ENCODE measurements at places on chromosomes 3 and 15.

- DNase-seq: no peak
Measured at GRCh38 chr3:158762701-158763100, 30.4 kb upstream of the RARRES1 start.

GRCh38 chr3:175421902-175422301, 562.8 kb downstream of the NAALADL2 start:
- no peak for DNase-seq

DNA sequence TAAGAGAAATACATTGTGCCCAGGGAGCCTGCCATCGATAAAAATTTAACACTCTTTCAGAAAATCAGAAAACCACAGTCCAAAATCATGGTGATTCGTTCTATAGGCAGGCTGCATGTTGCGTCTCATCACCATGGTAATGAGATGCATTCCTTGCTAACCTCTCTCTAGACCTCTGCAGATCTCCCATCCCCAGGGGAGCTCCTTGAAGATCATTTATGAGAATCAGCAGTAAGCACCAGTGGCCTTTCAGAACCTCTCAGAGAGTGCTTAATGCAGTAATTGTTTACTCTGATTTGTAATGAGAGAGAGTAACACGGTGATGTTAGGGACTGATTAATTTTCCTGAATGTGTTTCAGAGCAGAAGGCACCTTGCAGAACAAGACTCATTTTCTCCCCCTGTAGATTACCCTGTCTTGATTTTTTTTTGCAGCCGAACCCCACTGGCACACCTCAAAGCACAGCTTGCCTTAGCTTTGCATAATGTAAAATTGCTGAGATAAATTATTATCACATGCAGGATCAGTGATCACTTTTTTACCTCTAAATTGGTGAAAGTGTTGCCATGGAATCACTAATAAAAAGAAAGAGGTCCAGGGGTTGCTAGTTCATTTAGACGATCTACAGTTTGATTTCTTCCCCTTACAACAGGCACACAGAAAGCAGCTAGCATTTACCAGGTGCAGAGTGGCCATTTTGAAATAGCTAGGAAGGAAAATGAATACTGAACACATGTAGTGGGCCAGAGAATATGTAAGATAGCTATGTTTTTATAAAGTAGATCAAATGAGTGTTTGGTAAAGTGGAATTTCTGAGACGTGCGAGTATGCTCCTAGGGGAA, 98.9 kb upstream of the CHL1 start:
- no peak for DNase-seq

- DNase-seq: no peak
Measured at GRCh38 chr3:72270072-72270681, 485.2 kb upstream of the PROK2 start.

DNA sequence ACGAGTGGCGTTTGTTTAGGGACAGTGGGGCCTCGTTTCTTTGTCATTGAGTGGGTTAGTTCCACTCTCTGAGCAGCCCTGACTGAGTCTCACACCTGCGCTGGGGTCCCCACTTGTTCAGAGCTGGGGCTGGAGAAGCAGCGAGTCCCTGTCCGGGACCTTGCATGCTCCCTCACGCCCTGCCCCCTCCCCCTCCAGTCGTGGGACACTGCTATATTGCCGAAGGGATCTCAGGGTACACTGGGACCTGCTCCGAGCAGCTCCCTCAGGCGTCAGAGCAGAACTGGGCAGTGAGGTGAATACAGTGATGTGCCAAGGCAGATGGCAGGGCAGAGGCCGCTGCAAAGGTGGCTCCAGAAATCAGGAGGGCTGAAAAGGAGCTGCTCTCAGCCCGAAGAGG, 59.9 kb upstream of the KLF13 start:
- DNase-seq: no peak

DNA sequence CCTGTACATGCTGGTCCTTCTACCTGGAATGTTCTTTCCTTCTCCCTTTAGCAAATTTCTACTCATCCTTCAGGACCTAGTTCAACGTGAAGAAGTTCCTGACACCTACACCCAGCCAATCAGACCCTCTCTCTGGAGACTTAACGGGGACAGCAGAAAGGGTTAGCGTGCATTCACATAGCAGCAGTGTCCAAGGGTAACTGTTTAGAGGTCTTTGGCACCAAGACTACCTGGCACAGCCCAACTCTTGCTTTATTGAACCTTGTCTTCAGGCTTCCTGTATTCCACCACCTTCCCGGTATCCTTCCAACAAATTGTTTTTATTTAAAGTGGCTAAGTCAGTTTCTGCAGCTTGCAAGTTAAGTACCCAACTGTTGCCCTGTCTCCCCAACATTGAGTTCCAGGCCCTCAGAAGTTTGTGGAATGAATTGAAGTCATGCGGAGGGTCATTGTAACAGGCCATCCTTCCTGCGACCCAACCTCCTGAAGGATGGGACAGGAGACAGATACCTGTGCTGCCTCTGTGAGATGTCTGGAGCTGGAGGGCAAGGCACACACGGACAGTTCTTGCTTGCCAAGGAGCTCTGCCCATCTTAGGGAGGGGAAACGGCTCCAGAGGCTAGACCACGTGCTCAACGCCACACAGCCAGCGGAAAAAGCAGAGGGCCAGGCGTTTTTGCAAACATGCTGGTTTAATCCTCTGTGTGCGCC, 14.4 kb upstream of the WNT7A start:
- no peak for DNase-seq

- no peak for DNase-seq
Measured at GRCh38 chr3:135128818-135129217, 333.8 kb downstream of the EPHB1 start.

DNA sequence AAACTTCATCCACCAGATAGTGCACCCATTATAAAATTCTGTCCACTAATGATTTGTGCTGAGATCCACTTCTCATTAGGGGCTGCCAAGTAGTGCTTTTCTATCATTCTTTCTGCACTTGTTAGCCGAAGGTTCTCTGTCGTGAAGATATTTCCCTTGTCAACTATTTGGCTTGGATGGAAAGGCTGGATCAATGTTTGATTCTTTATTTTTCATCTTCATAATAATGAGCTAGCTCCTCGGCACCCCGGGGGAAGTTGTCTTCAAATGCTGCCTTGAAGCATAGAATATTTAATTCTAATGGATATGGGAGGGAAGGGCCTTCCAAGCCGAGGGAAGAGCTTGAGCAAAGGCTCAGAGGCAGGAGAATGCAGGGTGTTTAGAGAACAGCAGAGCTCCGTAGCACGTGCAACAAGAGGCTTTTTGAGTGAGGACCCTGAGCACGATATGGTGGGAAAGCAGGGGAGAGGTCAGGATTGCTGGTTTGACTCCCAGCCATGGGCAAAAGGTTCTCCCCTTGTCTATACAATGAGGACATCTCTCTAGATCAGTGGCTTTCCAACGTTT, 16.3 kb upstream of the MUC20 start:
- DNase-seq: no peak

DNA sequence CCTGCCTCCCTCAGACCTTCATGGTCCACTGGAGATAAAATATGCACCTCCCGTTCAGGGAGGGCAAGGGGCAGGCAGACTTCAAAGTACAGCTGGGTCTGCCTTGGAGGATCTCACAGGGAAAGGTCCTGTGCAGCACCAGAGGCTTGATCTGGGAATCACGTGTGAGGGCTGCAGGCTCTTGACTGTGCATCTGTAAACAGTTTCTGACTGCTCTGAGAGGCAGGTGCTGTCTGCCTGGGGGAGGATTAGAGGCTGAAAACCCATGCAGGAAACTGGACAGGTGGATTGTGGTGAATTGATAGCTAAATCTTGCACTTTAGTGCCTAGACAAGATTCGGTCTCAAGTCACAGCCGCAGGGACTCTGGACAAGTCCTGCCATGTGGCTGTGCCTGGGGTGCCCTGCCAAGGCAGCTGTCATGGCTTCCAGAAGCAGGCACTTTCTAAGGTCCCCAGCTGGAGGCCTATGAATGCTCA, 239.3 kb downstream of the EPHB1 start:
- no peak for DNase-seq

Data from midbrain (tissue), 1 donor.